AG04450 (cell line): ENCODE measurements at places on chromosomes 11 and 22.

DNA sequence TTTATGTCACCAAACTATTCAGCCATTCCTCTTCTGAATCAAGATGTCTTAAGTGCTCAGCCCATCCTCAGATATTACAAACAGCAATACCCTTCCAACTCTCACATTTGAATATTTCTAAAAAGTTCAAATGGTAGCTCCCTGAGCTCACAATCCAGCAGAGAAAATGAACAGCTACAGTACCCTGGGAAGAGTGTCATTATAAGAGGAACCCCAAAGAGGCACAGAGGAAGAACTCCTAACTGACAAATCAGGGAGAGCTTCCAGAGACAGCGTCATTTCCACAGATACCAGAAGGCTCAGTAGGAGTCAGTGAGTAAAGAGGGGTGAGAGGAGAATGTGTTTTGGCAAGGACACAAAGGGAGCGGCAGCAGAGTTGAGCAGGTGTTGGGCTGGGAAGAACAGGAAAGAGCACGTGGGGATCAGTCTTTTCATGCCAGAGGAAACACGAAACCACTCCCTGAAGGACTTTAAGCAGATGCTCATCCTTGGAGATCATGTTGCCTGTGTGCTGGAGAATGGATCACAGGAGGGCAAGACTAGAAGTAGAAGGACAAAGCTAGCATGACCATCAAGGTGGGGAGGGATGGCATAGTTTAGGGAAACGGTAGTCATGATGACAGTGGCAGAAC, 4.3 kb downstream of the CLTCL1 start:
- peak; percentile 30 for DNase-seq

GRCh38 chr22:49492741-49493251, 334.9 kb downstream of the BRD1 start:
- DNase-seq: no peak

- peak; percentile 29 for DNase-seq
These were observed 22.7 kb upstream of the GRAMD1B start for GRCh38 chr11:123407130-123407995.

DNA sequence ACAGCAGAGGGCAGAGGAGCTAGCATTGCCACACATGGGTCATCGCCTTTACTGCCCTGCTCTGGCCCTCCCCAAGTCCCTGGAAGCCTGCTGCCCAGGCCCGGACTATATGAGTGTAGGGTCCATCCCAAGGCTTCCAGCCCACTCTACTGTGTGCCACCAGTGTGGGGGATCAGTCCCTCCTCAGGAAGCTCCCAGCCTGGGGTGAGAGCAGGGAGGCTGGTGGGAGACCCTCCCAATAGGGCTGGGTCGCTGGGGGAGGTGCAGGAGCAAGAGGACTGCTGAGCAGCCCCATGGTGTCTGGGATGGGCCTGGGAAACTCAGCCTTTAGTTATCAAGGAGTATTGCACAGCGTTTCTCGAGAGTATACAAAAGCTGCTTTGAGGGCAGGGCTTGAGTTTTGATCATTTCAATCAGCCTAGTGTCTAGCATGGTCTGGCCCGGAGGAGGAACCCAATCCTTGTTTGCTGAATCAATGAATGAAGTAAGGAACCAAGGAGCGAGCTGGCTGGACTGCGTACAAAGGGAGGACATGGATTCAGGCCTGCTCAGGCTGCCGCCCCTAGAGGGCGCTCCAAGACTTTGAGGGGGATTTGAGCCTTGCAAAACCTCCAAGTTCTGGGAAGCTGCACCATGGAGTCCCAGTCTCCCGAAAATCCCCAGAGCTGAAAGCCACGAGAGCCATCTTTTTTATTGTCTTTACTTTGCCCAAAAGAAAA, 89.0 kb upstream of the PARVA start:
- peak; percentile 87 for DNase-seq

DNA sequence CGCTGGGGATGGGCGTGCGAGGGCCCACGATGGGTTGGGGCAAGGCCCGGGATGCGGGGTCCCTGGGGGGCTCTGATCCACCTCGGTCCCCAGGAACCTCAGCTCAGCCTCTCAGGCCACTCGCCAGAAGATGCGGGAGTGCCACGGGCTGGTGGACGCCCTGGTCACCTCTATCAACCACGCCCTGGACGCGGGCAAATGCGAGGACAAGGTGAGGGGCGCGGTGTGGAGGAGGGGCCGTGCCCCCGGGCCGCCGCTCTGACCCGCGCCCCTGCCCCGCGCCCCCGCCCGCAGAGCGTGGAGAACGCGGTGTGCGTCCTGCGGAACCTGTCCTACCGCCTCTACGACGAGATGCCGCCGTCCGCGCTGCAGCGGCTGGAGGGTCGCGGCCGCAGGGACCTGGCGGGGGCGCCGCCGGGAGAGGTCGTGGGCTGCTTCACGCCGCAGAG, 6.3 kb downstream of the PKP3 start:
- no peak for DNase-seq

GRCh38 chr11:132177106-132177505, 806.7 kb downstream of the NTM start:
- DNase-seq: peak; percentile 27

- no peak for DNase-seq
These were observed 147.1 kb downstream of the C11orf91 start for GRCh38 chr11:33553486-33553885.

DNA sequence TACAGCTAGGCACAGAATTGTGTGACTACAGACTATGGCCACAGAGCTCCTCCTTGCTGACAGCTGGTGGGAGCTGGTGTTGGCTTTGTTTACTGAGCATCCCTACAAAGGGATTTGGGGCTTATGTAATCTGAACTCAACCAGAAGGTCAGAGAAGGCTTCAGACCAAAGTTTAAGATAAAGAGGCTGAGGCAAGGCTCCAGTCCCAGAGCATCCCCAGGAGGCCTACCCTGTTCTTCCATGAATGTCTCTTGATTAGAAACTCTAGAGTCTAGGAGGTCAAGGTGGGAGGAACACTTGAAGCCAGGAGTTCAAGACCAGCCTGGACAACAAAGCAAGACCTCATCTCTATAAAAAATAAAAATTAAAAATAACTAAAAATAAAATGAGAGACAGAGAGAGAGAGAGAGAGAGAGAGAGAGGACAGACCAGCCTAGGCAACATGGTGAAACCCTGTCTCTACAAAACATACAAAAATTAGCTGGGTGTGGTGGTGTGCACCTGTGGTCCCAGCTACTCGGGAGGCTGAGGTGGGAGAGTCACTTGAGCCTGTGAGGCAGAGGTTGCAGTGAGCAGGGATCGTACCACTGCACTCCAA, 125.5 kb upstream of the SERPIND1 start:
- no peak for DNase-seq

GRCh38 chr11:15594607-15595006, 479.9 kb downstream of the INSC start:
- no peak for DNase-seq

- no peak for DNase-seq
These were observed 1502.7 kb downstream of the TBC1D22A start for GRCh38 chr22:48265000-48265625.

DNA sequence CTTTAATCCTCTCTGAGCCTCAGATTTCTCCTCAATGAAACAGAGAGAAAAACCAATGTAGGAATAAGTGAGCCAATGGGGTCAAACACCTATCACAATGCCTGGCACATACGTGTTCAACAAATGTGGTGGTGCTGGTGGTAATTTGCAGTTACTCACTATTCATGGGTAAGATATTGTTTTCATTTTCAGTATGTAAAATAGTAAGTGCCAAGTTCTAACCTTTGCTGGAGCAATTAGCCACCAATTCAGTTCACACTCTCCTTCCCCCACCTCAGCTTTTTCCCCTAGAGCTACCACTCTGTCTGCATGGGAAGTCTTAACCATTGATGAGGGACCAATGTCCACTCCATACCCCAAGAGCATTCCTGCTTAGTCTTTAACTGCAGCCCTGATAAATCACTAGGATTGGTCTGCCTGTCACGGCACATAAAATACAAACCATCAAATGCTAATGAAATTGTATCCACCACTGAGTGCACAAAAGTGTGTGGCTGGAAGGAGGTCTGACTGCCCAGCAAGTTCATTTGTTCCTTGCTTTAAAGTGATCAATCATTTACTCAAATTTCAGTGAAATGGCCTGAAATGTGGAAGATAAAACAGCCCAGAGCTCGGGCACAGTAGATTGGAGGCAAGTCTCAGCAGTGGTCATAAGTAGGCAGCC, 187.4 kb upstream of the API5 start:
- DNase-seq: no peak

DNA sequence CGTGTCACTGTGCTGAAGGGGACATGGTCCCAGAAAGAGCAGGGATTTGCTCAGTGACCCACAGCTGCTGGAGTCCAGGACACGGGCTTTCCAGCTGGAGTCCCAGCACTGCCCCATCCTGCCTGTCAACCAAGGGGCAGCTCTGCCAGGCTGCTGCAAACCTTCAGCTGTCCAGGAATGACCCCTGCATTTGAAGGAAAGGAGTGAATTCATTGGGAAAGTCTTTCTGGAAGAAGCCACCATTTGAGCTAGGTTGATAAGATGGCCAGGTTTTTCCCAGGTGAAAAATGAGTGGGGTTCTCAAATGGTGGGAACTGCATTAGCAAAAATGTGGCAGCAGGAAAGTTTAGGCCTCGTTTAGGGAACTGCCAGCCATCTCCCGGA, 9.4 kb downstream of the KCNK7 start:
- no peak for DNase-seq

DNA sequence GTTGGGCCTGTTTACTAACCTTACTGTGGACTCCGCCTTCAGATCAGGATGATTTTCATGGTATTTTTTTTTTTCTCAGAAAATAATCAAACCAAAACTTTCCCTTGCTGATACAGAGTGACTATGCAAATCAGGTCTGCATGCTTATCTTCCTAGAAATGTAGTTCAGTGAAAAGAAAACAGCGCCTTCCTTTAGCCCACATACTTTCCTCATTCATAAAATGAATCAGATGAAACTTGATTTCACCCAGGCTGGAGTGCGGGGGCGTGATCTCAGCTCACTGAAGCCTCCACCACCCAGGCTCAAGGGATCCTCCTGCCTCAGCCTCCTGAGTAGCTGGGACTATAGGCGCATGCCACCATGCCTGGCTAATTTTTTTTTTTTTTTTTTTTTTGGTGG, 26.0 kb downstream of the ZNRF3 start:
- no peak for DNase-seq

DNA sequence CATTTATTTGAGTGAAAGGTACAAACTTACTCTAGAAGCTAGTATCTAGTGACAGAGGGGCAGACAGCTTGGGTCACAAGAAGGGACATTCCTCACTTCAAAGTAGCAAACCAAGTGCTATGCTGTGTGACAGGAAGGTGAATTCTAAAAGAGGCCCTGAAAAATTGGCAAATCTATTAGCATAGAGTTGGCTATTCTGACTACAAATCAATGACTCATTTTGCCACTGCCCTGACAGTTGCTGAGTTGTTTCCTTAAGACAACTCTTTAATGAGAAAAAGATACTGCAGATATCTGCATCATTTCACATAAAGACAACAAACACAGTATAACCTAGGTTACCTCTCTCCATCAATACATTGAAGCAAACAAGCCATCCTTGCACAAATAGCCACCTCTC, 524.0 kb upstream of the LRRC4C start:
- no peak for DNase-seq

GRCh38 chr11:76589477-76589876, 81.1 kb downstream of the LRRC32 start:
- no peak for DNase-seq

DNA sequence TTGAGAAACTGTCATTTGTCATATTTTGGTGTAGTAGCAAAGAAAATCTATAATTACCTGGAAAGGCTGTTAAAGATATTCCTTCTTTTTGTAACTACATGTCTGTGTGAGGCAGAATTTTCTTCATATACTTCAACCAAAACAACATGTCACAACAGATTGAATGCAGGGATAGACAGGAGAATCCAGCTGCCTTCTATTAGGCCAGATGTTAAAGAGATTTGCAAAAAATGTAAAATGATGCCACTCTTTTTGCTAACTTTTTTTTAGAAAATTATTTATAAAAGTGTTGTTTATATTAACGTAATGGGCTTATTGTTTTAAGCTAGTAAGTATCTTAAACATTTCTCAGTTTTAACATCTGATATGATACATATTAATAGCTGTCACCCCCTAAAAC, 12.7 kb downstream of the DGKZ start:
- peak; percentile 36 for DNase-seq

DNA sequence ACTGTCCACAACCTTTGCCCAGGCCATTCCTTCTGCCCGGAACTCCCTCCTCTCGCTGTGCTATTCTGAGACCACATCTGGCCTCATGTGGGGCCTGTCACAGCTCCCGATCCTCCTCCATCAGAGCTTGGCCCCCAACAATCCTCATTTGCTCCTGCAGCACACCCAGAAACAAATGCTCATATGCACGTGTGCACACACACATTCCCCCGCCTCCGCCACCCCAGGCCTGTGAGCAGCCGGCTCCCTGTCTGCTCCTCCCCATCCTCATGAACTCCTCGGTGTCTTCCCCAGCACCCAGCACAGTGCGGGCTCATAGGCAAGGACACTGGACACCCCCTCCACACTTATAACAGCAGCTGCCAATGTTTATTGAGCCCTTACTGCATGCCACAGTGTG, 29.7 kb upstream of the PICK1 start:
- DNase-seq: no peak

DNA sequence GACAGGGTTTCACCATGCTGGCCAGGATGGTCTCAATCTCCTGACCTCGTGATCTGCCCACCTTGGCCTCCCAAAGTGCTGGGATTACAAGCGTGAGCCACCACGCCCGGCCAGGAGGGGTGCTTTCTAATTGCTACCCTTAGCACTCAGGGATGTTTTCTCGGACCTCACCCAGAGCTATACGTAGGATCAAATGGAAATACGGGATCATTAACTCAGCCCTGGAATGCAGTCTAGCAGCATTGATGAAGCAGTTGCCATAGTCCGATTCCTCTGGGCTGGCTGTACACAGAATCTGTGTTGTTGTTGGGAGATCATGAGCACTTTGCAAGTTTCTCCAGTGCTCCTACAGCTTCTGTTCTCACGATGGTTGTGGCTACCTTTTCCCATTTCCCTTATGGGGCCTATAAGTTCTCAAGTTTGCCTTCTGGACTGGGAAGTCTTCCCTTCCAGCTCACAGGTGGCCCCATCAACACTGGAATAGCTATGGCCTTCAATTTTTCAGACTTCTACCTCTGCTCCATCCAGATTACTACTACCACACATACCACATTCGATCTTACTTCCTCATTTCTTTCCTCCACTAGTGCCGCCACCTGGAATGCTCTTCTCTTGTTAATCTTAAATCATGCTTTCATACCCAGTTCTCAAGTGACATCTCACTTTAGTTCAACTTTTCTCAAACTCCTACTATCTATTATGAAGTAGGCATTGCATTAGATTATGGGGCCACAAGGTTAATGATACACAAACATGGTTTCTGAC, 16.1 kb upstream of the PCF11 start:
- DNase-seq: no peak

DNA sequence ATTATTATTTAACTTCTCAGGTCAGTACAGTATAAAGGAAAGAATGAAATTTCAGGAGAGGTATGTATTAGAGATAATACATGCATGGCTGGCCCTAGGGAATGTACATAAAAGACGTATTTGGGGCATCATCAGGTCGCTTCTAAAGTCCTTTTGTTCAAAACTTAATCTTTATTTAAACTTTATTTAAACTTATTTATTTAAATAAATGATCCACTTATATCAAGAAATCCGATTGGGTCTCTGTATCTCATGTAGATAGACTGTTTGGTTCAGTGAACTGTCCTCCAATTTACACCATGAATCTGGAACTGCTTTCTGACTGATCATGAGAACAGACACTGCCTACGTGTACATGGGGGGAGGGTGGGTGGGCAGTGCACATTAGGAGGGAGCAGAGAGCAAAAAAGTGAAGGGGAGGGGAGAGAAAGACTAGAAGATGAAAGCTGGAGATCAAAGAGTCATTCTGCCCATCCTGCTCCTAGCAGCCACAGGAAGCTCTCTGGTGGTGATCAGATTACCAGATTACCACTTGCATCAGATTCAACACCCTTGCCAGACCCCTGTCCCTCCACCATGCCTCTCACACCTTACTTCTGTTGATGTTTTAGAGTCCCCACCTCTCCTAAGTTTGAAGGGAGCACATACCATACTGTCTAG, 92.1 kb upstream of the MTMR2 start:
- DNase-seq: no peak
